ENCODE measurements at places on chromosomes 6 and 20.

- DNase-seq, result no peak
Observed at GRCh38 chr20:32971703-32972161, 32.5 kb downstream of the SUN5 start.

DNA sequence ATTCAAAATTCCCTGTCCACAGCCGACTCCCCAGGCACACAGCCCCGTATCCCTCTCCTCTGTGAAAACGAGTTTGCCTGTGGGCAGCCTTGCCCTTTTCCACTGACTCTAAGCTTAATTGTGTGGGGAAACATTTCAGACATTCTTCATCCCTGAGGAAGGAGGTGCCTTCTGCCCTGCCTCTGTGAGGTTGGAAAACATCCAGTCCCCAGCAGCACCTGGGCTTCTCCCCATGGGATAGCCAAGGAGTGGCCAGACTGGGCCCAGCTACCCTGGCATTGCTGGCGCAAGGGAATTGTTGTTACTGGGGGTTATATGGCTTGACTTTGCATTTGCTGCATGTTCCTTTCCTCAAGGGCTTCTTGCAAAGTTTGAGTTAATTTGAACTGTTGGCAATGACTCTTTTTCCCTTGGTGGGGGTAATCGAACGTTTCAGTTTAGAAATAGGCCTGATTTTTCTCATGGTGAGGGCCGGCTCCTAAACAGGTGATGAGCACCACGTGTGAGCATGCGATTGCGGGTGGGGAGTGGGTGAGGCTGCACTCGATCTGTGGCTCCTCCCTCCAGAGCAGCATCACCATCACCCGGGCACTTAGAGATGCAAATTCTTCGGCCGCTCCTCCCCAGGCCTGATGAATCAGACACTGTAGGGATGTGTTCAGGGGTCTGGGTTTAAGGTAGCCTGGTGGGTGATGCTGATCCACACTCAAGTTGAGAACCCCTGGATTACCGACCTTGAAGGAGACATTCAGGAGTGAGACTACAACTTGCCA lies 29.9 kb downstream of the GABRR2 start:
- DNase-seq, result no peak

- no peak for DNase-seq
Observed at GRCh38 chr6:166813461-166813860, 142.9 kb downstream of the RNASET2 start.

GRCh38 chr20:2658414-2659354 lies 5.3 kb downstream of the IDH3B start:
- no peak for DNase-seq

- DNase-seq, result no peak
Observed at GRCh38 chr20:47847884-47848485, 62.7 kb upstream of the SULF2 start.

GRCh38 chr6:44976677-44977641 lies 351.2 kb upstream of the RUNX2 start:
- no peak for DNase-seq

DNA sequence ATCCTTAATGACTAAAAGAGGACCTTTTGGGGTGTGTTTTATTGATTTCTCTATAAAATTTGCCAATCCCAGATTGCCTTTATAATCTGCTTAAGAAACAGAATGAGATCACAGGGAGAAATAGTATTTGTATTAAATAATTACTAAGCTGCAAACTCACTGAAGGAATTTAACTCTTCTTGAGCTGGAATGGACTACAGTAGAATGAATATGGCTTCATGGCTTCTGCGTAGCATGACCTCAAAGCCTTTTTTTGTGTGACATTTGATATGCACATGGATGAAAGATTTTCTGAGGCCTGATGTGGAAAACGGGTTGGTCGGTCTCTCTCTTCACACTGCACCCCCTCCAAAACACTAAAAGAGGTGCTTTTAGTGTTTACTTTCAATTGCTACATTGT lies 115.9 kb downstream of the QKI start:
- no peak for DNase-seq

DNA sequence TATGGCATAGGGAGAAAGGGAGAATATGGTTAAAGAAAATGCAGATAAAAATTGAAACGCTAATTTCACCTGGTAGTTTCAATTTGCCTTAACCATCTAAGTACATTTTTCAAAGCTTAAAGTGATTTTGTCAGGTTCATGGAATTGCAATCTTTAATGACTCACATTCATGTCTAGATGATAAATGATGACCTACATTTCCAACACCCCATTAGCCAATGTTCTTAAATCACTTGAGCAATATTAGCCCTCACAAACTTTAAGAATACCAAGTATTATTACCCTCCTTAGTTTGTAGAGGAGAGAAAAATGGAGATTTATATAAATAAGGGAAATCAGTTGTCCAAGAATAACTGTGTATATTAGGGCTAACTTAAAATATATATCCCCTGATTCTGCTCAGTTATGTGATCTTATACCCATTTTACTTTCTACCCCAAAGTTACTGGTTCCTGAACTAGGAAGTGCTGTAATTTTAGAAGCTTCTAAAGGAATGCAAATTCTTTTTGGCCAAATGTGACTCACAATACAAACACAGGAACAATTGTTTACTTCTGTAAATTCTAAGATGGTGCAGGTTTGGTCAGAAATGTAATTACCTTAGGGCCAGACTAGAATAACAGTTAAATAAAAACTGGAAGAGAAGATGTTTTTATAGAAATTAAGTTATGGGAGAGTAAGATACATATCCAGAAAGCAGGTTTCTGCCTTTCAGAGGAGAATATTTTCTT lies 34.5 kb downstream of the TPBG start:
- no peak for DNase-seq

DNA sequence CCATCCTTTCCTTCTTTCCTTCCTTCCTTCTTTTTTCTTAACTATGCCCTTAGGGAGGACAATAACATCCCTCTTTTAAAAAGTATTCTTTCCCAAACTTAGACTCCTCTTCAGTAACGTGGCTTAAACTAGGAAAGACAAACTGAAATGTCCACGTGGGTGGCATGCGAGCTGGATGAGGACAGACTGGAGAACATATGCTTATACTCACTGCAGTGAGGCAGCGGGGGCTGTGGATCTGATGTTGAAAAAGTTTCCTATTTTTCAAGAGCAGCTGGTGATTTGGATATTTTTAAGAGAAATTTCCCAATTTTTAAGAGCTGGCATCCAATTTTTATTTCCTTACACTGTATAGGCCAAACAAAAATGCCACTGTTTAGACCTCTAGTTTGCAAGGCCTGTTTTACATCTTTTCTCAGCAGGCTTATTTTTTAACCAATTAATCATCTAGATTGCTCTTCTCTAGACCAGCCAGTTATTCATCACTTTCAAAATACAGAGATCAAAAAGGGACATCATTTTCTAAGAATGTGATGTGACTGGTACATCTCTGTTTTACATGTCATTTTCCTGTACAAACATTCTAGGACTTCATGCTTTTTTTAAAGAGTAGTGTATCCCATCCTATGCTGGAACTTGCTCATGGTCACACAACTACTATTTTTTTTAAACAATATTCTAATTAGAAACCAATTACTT lies 226.5 kb downstream of the BTBD9 start:
- DNase-seq, result no peak

DNA sequence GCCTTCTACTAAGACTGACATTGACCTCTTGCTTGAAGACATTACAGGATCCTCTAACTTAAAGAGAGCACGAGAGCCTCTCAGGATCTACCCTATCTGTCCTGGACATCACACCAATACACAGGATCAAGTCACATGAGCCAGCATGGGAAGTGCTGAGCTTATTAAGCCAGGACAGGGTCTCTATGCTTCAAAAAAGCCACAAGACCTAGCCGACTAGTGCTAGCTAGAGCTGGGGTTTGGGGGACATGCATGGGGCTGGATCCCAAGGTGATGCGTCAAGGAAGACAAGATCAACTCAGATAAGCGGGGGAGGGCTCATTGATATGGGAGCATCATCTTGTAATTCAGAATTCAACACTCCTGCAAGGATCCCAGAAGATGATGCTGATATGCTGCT lies 167.2 kb upstream of the TAB2 start:
- no peak for DNase-seq

DNA sequence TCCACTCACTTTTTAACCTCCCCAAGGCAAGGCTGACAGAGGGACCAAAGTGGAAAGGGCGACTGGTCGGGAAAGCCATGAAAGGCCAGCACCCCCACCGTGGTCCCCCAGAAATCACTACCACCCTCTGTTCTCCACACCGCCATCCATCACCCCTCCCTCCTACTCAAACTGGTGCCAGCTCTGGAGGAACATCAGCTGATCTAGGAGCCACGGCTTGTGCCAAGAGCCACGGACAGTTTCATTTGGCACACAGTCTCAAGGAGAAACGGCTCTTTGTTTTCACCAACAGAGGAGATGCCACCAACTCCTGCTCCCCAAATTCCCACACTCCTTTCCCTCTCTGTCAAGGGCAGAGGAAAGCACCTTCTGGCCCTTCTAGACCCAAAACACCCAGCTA lies 26.0 kb downstream of the TBC1D7 start:
- no peak for DNase-seq

DNA sequence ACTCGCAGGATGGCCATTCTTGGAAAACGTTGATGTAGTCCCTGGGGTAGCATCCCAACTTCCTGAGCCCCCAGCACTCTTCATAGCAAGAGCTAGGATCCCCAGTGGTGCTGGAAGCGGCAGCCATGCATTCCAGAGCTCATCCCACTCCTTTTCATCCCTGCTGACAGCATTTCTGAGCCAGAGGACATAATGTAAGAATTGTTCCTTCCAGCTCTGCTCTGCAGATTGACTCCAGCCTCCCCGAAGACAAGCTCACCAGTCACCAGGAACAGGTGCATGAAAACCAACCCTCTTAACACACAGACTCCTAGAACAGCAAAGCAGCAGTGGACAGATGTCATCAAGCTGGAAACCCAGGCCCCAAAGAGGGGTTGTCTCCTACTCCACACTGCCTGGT lies 3.8 kb downstream of the SLC13A3 start:
- DNase-seq, result no peak

- DNase-seq, result no peak
Observed at GRCh38 chr20:32510120-32510600, 75.0 kb downstream of the NOL4L start.

- no peak for DNase-seq
Observed at GRCh38 chr6:1827984-1828793, 218.5 kb downstream of the FOXC1 start.

DNA sequence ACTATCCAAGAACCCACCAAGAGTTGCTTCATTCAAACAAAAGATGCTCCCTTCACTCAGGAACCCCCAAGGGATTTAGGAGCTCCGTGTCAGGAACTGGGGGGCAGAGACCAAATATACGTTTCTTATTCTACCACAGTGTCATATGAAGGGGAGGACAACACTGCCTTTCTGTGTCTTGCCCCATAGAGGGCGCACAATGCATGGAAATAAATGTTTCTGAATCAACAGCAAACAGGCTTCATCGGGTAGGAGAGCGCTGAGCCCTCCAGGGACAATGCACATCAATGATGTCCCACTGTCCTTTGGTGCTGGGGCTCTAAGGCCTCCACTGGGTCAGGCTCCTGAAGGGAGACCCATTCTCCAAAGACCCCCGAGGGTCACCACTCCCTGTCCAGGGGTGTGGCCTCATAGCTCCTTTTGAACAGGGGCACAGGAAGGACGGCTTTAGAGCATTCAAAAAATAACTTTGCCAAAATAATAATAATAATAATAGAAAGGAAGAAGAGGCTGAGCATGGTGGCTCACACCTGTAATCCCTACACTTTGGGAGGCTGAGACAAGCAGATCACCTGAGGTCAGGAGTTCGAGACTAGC lies 31.1 kb downstream of the PLG start:
- no peak for DNase-seq

DNA sequence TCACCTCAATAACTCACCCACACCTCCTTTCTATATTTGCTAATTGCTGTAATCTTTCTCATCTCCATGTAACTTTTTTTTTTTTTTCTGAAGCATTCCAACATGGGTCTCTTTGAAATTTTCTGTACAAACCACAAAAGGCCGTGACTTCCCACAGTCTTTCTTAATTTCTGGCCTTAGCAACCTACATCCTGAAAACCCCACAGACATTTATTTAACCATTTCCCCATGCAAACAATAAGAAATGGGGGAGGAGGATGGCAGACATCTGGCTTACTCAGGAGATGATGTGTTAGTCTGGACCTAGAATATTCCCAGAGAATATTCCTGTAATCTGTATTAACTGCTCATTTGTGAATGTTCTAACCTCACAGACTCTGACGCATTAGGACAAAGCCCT lies 57.6 kb downstream of the MEP1A start:
- DNase-seq, result no peak

GRCh38 chr20:53959911-53960578 lies 110.3 kb downstream of the BCAS1 start:
- no peak for DNase-seq

GRCh38 chr20:61683721-61684120 lies 382.0 kb downstream of the TAF4 start:
- DNase-seq, result no peak

GRCh38 chr20:913306-913849 lies 2.8 kb downstream of the ANGPT4 start:
- no peak for DNase-seq

DNA sequence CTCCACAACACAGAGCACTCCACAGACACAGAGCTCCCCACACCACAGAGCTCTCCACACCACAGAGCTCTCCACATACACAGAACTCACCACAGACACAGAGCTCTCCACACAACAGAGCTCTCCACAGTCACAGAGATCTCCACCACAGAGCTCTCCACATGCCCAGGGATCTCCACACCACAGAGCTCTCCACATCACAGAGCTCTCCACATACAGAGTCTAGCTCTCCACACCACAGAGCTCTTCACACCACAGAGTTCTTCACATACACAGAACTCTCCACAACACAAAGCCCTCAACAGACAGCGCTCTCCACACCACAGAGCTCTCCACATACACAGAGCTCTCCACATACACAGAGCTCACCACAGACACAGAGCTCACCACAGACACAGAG lies 55.3 kb downstream of the ERMARD start:
- DNase-seq, result no peak

GRCh38 chr6:46215213-46215612 lies 44.4 kb upstream of the ENPP5 start:
- no peak for DNase-seq

- DNase-seq, result no peak
Observed at GRCh38 chr20:10111139-10111958, 76.6 kb downstream of the ANKEF1 start.

DNA sequence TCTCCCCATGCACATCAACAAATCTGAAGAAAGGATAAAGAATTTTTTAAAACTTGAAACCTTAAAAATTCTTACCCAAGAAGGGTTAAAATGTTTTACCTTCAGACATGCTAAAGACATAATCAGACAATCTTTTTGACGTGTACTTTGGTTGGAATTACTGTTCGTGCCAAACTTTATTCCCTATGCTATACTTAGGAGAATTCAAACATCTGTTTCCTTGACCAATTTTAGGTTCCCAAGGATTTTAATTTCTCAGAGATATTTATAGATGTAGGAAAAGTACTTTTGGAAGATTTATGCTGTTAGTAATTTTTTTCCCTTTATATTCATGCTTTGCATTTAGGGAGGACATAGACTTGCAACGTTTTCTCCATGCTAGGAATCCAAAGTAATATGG lies 108.4 kb downstream of the AFG1L start:
- no peak for DNase-seq

Data from activated CD4-positive, alpha-beta T cell treated with anti-CD3 and anti-CD28 coated beads, Interleukin-2, amount 50 U/mL, for 1 hour (primary cell).